CD8-positive, alpha-beta memory T cell (primary cell): ENCODE measurements at places on chromosomes 7 and 10.

- DNase-seq: no peak
Measured at GRCh38 chr10:18378766-18379165, 238.5 kb downstream of the CACNB2 start.

DNA sequence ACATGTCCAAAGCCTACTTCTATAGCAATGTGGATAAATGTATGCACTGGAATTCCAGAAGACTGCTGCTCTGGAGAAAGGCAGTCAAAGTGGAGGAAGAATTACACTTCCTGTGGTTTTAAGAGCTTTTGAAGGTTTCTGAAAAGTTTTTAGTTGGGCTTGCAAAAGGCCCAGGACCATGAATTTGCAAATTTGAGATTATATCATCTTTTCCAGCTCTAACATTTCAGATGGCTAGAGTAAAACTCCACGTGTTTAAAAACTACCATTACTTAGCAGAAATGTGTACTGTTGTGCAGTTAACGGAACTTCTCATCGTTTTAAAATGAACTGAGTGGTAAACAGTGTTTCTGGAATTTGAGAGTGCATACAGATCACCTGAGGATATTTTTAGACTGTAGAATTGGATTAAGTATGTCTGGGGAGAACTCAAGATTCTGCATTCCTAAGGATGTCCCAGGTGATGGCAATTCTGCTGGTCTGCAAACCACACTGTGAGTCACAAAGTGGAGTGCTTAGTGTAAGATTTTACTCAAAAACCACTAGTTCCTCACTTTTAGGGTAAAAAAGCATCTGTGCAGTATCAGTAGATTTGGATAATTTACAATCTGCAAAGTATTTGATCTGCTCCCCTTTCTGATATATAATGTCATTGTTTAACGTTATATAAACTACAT, 32.9 kb upstream of the CCDC71L start:
- no peak for DNase-seq

GRCh38 chr7:112572669-112573301, 92.0 kb downstream of the LSMEM1 start:
- no peak for DNase-seq

DNA sequence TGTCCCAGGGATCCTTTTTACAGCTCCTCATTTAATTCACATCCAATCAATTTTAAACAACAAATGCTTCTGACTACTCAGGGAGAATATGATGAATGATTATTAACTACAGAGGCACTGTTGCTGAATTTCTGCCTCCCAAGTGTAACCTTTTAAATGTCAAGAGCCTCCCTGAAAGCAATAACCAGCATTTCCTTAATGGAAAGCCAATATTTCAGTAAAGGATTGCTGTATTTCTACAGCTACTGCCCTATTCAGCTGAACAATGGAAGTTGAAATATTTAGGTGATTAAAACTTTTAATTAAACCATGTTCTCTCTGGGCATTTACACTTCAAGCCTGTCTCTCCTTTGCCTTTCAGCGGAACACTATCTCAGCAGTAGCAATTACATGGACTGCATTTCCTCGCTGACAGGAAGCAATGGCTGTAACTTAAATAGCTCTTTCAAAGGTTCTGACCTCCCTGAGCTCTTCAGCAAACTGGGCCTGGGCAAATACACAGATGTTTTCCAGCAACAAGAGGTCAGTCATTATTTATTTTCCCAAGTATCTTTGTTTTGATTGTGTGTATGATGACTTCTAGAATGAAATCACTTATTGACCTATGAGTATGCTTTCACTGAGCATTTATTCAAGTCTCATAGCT, 304.7 kb downstream of the BICC1 start:
- no peak for DNase-seq
